ENCODE measurements at places on chromosomes 7 and 10.

DNA sequence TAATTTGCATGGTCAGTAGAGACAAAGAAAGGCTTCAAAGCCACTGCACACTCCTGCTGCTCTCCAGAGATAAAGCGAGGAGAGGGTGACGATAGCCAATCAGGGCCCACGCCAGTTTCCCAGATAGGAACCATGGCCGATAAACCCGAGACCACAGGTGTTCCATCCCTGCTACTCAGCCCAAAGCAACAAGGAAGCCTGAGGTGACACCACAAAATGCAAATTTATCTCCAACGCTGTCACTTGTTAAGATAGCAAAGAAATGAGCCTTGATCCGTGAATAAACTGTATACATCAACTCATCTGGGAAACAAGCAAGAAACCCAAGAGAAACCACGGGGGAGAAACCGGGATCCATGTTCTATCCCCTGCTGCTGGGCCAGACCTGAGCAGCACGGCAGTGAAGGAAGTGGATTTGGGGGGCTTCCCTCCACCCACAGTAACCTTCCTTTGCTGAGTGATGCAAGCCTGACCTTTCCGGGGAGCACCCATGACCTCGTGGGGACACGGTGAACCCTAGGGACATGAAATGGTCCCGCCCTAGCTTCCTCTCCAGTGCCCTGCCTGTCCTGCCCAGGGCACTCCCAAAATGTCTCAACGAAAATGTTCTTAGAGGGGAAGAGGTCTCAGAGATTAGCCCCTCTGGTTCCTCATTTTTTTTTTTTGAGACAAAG, 164.6 kb downstream of the PTPRN2 start:
- no peak for DNase-seq

GRCh38 chr10:43137717-43138020, 576 bp upstream of the CSGALNACT2 start:
- peak; percentile 45 for DNase-seq

GRCh38 chr7:117146059-117146458, 176.8 kb downstream of the WNT2 start:
- no peak for DNase-seq

GRCh38 chr10:89204621-89205185, 2.4 kb downstream of the CH25H start:
- no peak for DNase-seq

- DNase-seq: no peak
Measured at GRCh38 chr7:56040730-56041129, 10.5 kb downstream of the PSPH start.

DNA sequence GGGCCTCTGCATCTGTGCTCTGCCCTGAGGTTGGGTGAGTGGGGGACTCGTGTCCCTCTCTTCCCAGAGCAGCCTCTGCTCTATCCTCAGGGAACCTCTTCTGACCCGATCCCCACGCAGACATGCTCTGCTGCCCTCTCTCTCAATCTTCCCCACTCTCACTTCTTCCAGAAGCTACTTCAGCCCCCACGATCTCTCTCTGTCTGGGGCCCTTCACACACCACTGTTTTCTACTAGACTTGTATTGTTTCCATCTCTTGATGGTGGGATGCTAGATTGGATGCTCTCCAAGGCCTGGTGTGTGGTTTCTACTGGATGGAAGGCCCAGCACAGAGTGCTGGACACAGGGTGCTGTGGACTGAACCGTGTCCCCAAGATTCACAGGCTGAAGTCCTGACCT, 10.0 kb downstream of the MGMT start:
- no peak for DNase-seq

- no peak for DNase-seq
Measured at GRCh38 chr7:27917119-27917518, 177.2 kb downstream of the TAX1BP1 start.

DNA sequence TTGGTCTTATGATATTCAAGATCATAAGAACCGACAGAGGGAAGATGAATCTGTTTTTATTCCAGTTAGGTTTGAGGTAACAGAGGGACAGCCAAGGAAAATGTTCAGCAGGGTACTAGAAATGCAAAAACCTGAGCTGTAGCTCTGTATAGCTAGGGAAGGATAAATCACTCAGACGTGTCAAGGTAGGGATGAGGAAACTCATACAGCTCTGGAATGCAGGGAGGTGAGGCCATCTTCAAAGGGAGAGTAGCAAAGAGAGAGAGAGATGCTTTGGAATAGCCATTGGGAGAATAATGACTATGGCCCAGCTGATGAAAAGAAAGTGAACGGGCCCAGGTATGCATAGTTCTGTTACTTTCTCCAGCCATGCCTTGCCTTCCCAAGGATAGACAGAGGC, 77.8 kb downstream of the PAX2 start:
- DNase-seq: no peak

Measured in endothelial cell of umbilical vein (primary cell).